Epithelial cell of esophagus (primary cell): ENCODE measurements at places on chromosomes 3 and 15.

DNA sequence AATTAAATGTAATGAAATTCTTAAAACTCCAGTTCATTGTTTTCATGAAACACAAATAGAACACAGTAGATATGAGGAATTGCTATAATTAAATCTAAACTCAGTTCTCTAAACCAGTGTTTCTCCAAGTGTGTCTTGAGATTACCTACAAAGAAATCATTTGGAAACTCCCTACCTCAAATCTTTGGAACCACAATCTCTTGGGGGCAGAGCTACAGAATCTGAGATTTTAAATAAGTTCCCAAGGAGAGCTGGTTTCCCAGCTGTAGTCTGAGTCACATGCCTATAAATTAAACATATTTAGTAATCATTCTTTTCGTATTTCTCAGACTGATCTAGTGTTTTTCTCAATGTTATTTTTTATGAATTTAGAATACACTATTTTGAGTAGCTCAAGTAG is 17.0 kb upstream of the ACTC1 start:
- no peak for DNase-seq

DNA sequence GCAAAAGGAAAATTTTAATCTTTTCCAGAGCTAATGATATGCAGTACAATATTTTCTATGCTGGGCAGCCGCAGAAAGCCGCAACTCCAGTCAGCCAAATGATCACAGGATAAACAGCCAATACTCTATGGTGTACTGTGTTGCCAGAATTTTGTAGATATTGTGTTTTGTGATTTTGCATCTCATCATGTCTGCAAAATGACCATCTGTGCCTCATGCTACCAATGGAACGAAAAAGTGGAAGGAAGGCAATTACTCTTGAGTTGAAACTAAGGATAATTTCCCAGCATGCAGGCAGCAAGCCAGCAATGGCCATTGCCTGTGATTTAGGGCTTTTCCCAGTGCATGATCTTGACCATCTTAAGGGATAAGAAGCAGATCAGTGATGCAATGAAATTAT is 891.9 kb downstream of the PLOD2 start:
- DNase-seq, result no peak

- no peak for DNase-seq
Observed at GRCh38 chr3:127383656-127384179, 95.9 kb upstream of the PRR20G start.

- DNase-seq, result no peak
Observed at GRCh38 chr15:92749946-92750345, 94.4 kb upstream of the FAM174B start.

GRCh38 chr3:191425322-191425734 is 35.6 kb upstream of the PYDC2 start:
- DNase-seq, result no peak

DNA sequence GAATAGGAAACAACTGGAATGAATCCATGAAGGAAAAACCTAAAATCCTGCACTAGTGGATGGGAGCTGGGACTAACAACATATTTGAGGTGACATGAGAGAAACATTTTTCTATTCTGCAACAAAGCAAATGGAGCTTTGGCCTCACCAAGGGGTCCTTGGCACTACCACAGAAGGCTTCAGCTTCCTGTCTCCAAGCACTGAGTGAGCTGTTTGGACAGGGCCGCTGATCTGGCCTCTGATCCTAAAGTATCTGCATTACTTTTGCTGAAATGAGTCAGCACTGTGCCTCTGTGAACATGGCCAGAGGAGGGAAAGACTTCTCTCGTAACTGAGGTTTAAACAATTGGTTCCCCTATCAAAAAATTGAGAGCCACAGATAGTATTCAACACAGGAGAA is 9.0 kb downstream of the ARPP21 start:
- DNase-seq, result no peak

- DNase-seq, result peak; percentile 35
Observed at GRCh38 chr3:10273702-10274305, 18.9 kb downstream of the GHRL start.

- DNase-seq, result no peak
Observed at GRCh38 chr3:31955581-31955980, 25.5 kb downstream of the OSBPL10 start.

- DNase-seq, result no peak
Observed at GRCh38 chr3:13564751-13565560, 16.0 kb downstream of the FBLN2 start.

DNA sequence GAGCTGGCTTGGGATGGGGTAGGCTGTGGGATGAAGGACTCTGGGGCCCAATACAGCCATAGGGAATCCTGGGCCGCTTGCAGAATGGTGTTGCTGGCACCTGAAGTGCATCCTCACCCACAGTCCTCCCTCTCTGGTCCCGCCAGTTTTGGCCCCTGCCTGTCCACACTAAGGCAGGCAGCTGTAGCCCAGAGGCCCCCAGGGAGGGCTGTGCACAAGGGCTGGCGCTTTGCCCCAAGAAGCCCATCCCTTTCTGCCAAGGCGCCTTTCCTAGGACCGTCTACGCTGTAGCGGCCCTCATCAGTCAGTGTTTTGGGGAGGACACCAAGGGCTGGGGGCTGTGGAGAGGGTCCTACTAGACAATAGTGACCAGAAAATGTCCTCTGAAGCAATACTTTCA is 116.2 kb upstream of the ABHD17C start:
- DNase-seq, result no peak

GRCh38 chr3:77682162-77682561 is 642.3 kb downstream of the ROBO2 start:
- DNase-seq, result no peak

DNA sequence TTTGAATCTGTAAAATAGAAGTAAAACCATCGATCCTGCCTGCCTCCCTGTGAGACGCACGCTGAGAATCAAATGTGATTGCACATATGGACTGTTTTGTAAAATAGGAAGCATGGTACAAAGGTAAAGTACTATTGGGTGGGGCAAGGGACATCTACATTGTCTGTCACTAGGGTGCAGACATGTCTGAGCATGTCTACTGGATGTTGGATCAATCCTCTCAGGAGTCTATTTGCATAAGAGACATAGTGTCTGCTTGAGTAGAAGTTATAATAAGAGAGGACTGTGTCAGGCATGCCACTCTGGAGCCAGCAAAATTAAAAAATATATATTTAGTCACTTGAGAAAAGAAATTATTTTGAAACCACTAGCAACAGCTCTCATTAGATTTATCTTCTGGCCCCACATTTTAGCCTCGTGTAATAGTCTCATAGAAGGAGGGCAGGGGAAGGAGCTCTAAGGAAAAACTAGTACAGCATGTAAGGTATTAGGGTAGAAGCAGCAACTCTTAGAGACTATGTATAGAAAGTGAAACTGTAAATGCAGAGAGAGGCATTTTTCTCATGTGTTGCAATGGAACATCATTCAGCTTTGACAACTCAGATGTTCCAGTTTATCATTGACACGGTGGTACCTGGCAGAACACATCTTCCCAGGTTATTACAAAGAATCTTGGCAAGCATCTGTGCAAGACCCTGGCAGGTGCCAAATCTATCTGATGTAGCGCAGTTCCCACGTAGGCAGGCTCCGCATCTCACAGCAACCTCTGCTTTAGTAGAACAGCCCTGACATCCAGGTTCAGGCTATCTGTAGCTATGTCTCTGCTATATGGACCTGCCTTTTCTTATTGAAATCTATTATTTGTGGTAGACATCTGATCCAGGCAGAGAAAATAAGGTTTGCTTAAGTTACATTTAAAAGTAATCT is 85.2 kb upstream of the CHL1 start:
- DNase-seq, result peak; percentile 43

- peak; percentile 57 for DNase-seq
Observed at GRCh38 chr3:86563400-86563970, 427.5 kb downstream of the VGLL3 start.

DNA sequence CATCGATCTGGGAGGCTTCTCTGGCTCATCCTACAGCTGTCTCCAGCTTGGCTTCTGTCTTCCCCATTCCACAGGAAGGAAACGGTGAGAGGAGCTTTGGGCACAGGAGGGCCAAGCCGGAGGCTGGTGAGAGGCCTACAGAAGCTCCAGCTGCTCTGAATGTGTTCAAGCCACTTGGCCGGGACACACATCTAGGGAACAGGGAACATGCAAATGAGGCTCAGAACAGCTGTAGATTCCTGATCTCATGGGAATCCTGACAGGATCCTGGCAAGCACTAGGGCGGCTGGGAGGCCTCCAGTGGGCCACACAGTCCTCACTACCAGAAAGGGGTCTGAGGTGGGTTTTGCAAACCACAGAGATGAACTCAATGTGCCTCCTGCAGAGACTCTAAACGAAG is 13.7 kb downstream of the SEMA5B start:
- no peak for DNase-seq

- DNase-seq, result peak; percentile 48
Observed at GRCh38 chr3:194573680-194574437, 59.4 kb downstream of the TMEM44 start.
